ENCODE measurements at places on chromosomes 3 and 15.

GRCh38 chr15:70093070-70093469, 4.6 kb downstream of the TLE3 start:
- DNase-seq, result no peak

- peak; percentile 91 for DNase-seq
Observed at GRCh38 chr15:95169541-95170459, 938.4 kb downstream of the MCTP2 start.

DNA sequence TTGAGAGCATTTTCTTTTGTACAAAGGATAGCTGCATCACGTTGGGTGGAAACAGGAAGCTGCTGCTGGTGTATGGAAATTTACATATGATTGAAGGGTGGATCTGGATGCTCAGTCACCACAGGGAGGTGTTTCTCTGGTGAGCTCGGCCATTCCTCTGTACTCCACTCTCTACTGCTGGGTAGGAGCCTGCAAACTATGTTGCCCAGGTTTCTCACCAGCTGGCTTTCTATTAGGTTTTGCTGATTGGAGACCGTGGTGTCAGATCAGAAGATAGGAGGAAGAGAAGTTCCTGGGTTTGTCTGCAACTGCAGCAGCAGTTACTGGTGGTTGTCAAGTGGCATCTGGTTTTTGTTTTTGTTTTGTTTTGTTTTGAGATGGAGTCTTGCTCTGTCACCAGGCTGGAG, 61.7 kb downstream of the TAMM41 start:
- no peak for DNase-seq

- DNase-seq, result no peak
Observed at GRCh38 chr3:98048586-98048985, 13.5 kb upstream of the GABRR3 start.

- no peak for DNase-seq
Observed at GRCh38 chr3:32449691-32450090, 53.0 kb downstream of the CMTM6 start.

Data from lower leg skin (tissue), 4 donors.